Cardiac fibroblast (primary cell): ENCODE measurements at places on chromosomes 4 and X.
A peak's percentile ranks its signal among the peaks of the same experiment; 100 is the strongest.

DNA sequence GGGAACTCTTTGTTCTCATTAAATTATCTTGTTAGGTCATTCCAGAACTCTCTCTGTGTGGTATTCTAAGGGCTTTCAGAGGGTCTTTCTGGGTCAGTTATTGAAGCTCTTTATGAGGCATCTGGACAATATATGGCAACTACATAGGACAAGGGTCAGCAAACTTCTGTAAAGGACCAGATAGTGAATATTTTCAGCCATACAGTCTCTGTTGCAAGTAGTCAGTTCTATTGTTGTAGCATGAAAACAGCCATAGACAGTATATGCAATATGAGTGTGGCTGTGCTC is 35.1 kb downstream of the HADH start:
- no peak for DNase-seq

DNA sequence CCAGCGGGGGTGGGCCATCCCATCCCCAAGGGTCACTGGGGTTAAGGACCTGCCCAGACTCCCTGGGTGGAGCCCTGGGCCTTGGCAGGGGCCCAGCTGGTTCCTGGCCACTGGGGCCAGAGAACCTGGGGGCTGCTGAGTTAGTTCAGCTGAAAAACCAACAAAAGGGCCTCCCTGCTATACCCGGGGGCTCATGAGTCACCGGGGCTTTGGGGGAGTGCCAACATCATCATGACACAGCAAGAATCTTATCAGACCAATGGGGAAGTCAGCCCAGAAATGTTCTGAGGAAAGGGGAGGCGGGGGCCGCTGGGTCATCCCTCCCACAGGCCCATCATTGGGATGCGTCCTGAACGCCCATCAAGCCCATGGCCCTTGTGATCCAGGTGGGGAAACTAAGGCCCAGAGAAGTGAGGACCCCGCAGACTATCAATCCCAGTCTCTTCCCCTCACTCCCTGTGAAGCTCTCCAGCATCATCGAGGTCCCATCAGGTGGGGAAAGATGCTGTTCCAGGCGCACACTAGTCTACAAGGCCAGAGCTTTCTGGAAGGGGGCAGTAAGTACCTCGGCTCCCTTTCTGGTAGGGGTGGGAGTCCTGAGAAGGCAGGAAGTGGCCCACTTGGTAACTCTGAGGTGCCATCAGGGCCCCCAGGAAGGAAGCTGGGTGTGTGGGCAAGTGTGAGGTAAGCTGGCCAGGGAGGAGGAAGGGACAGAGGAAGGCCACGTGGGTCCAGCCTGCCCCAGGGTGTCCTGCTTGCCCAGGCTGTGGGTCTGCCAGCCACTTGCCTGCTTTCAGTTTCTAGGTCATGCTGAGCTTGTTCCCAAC is 4.5 kb downstream of the G6PD start:
- DNase-seq: peak; percentile 96

GRCh38 chr4:78971326-78971725 is 32.1 kb upstream of the PAQR3 start:
- no peak for DNase-seq

GRCh38 chr4:91345632-91346031 is 958.1 kb upstream of the GRID2 start:
- DNase-seq: no peak

DNA sequence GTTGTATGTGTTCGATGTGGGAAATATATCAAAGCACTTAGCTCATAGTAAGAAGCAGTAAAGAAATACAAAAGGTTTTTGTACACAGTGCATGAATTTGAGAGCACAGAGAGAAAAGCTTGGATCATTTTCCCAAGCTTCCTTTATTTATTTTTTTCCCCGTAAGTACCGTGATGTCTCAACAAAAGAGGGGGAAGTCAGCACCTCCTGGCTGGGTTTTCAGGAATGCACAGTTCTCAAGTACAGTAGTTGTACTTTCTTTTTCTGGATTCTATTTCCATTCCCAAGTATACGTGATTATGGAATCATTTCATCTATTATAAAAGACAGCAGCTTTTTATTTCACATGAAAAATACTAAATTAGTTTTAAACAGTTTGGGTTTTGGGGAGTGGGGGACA is 171.5 kb upstream of the EDNRA start:
- DNase-seq: no peak

- DNase-seq: no peak
These were observed 1.4 kb downstream of the CNKSR2 start for GRCh38 chrX:21375708-21376009.

DNA sequence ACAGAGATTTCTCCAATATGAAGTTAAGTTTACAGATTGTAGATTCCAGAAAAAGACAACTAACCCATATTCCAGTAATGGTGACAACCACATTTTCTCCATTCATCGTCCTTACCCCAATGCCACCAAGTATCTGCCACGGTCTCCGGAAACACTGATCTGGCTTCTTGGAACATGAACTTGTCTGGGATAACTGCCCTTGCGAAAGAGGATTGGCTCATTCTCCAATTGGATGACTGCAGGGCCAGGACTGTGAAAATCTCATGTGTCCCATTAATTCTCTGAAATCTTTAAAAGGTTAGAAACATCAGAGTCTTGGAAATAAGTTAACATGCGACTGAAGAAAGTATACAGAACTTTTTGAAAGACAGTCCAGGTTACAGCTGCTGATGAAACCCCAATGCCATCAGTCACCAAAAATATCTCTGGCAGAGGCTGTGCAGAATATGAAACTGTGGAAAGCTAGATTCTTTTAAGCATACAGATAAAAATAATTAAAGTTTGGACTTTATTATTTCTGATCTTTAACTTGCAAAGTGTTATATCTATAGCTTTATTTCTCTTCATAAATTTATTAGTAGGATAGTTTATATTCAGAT is 496.9 kb downstream of the PPARGC1A start:
- DNase-seq: no peak

DNA sequence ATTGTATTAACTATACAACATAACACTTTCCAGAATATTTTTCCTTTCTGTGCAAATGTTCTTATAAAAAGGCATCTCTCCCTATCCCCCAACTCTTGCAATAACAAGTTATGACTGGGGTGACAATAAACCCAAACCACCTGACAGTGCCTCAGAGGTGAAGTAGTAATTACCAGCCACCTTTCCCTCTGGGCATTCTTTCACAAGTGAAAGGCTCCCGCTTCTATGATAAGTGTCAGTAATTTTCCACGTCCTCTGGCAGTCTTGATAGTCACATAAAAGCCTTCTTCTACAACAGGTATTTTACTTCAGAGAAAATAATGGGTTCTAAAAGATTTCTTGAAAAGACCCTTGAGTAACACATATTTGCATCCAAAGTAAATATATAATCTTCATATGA is 82.7 kb downstream of the MANBA start:
- no peak for DNase-seq

GRCh38 chrX:135086197-135086854 is 34.0 kb downstream of the ETDB start:
- peak; percentile 71 for DNase-seq

DNA sequence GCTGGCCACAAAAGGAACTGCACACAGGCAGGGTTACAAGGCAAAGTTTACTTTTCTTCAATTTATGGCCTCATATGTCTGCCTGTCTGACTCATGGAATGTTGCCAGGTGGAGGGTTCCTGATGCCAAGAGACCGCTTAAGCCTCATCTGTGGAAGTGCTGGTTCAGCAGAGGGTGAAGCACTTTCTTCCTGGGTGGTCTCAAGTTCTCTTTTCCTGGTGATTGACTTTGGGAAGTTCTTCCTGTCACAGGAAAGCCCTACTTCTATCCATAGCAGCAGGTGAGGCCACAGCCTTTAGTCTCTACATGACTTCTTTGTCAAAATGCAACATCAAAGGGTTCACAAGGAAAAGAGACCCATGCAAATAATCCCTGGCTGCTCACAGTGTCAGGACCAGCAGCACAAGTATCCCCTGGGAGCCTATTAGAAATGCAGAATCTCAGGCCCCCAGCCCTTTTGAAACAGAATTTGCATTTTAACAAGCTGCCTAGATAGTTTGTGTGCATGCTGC is 81.4 kb upstream of the IGFBP7 start:
- DNase-seq: peak; percentile 17

- DNase-seq: no peak
These were observed 7.2 kb downstream of the PRDM8 start for GRCh38 chr4:80204433-80205011.

GRCh38 chr4:139857021-139857420 is 191.4 kb downstream of the MGST2 start:
- no peak for DNase-seq

DNA sequence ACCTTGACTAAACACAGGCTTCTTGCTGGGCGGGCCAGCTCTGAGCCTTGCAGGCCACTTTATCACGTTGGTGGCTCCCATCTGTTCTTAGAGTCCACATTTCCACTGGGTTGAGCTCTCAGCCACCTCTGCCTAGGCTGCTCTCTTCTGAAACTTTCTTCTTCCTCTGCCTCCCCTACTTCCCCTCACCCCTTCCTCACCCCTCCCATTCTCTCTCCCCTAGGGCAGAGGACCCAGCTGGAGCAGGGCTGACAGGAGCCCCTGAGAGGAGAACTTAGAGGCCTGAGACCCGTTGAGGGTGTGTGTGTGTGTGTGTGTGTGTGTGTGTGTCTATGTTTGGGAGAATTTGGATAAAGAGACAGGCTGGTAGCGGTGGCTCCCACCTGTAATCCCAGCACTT is 19.9 kb upstream of the TMSB4X start:
- no peak for DNase-seq

DNA sequence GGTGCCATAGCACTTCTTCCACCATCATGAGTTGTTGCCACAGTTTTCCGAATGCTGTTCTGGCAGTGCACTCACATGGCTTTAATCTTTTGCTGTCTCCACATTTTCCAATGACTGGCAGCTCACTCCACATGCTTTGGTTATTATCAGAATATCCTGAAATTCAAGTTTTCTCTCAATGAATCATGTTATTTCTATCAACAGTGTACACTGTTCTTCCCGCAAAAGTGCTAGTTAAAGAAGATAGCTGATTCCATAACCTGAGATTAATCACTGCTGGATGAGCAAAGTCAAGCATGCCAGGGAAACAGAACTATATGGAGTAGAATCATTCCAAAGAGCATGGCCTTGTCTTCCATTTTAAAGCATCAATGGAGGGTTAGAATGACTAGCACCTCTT is 14.6 kb upstream of the IL13RA2 start:
- DNase-seq: no peak

DNA sequence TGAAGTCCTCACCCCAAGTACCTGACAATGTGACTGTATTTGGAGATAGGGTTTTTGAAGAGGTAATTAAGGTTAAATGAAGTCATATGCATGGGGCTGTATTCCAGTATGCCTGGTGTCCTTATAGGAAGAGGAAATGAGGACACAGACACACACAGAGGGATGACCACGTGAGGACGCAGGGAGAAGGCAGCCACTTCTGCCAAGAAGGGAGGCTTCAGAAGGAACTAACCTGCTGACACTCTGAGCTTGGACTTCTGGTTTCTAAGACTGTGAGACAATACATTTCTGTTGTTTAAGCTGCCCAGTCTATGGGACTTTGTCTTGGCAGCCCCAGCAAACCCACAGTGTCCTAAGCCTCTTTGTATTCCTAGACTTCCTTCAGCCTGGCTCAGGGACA is 3.0 kb upstream of the SLC2A9 start:
- no peak for DNase-seq

GRCh38 chrX:18674417-18674787 is 2.5 kb upstream of the RS1 start:
- no peak for DNase-seq

DNA sequence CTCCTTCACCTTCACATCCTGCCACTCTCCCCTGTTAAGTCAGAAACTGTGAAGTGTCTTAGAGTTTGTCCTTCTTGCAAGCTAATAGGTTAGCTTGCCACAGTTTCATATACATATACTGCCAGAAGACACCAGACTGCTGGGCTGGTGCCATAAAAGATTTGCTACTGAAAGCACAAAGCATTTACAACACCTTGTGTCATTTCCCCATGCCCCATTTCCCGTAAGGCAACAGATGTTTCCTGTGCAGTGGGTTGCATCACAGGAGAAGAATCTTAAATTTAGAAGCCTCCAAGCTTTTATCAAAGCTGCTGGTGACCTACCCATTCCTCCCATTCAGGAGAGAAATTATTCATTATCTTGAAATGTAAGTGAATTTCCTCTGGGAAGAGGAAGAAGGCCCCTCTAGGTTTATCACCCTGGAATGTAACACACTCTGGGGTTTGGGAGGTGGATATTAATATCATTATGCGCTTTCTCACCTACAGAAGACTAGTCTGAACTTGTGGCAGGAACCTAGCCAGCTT is 34.5 kb upstream of the RAB33B start:
- peak; percentile 90 for DNase-seq

GRCh38 chr4:157803845-157804521 is 368.8 kb downstream of the GASK1B start:
- no peak for DNase-seq

GRCh38 chrX:125266153-125266660 is 53.5 kb upstream of the TEX13C start:
- DNase-seq: no peak

- DNase-seq: no peak
These were observed 26.9 kb downstream of the IGSF1 start for GRCh38 chrX:131262200-131262599.

DNA sequence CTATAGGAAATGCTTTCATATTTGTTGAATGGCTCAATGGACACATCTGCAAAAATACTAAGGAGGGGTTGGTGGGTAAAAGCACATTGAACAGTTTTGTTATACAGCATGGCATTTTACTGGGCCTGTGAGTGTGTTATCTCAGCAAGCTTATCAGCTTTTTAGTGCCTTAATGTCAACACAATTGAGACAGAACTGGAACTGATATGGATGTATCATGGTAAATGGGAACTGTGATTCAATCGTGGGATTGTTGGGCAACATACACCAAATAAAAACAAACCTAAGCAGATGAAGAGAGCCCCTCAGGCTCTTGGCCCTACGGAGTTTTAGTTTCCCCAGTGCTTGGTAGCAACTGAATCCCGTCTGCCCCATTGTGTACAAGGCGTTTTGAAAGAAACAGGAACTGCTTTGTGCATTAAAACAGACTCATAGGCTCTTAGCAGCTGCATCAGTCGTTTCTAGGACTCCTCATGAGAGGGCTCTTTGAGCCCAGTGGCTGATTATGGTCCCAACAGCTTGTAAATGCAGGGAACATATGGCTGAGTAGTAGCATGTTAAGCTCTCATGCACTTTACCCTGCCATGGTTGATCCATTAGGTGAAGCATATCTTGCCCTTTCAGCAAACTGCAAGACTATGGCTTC is 7.3 kb downstream of the GPR119 start:
- DNase-seq: no peak

DNA sequence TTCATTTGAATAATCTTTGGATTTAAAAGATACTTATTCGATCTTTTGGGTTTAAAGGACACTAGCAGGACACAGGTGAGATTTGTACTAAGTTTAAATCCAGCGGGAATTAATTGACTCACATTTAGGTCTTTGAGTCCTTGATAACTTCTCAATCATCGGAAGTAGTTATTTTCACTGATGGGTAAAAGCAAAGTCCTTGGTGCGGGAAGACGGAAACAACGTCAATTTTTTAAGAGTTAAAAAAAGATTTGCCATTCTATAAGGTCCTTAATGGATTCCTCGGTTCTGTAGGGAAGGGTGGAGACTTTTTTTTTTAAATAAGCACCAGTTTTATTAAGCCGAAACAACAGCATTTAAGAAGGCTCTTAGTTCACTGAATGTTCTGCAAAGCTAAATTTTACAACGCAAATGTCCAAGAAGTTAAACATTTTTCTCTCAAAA is 2.9 kb downstream of the TMSB4X start:
- DNase-seq: no peak

GRCh38 chr4:38449506-38450174 is 214.4 kb upstream of the KLF3 start:
- DNase-seq: no peak
